ENCODE measurements at places on chromosomes 3 and 15. TPM values are rescaled to one million over a fixed set of nuclear protein-coding genes. Genes with fewer than 3 reads are reported as not detected.

Gene CAND2
- 6.6 TPM for total RNA-seq

Gene GRM2
- 0.56 TPM for total RNA-seq

Gene EXD1
- 0.16 TPM for total RNA-seq

Gene IMP3
- 26.1 TPM for total RNA-seq

Gene MINAR1
- 4.4 TPM for total RNA-seq

Gene ZIC1
- 37.0 TPM for total RNA-seq

Gene HRG
- not detected for total RNA-seq

Gene SNX33
- 13.3 TPM for total RNA-seq

Gene DOCK3
- 25.7 TPM for total RNA-seq

Gene SLC22A13
- 0.27 TPM for total RNA-seq

Gene ZNF710
- 23.0 TPM for total RNA-seq

Gene RLBP1
- total RNA-seq = 0.46 TPM

Gene GOLGA8T
- 0.10 TPM for total RNA-seq

Gene MTMR10
- 7.3 TPM for total RNA-seq

Gene DUOXA2
- total RNA-seq = not detected

Gene TP63
- 1.5 TPM for total RNA-seq

Gene GOLGA6L4
- total RNA-seq = 7.8 TPM

Gene REC114
- not detected for total RNA-seq

Gene NEK11
- total RNA-seq = 4.1 TPM

Gene FAM107A
- 2.0 TPM for total RNA-seq

Gene ASB14
- total RNA-seq = 0.78 TPM

Gene IP6K2
- total RNA-seq = 81.9 TPM

Gene DZIP1L
- total RNA-seq = 8.8 TPM

Gene ZNF774
- 9.5 TPM for total RNA-seq
